ENCODE measurements at places on chromosomes 11 and 22. TPM values are rescaled to one million over a fixed set of nuclear protein-coding genes. Genes with fewer than 3 reads are reported as not detected.
A peak's percentile ranks its signal among the peaks of the same experiment; 100 is the strongest.

ZNF214 gene
- total RNA-seq = not detected

YPEL4 gene
- 11.8 TPM for total RNA-seq

ART5 gene
- total RNA-seq = not detected

HTR3A gene
- total RNA-seq = not detected

DKK3 gene
- total RNA-seq = 0.89 TPM

PITPNM1 gene
- total RNA-seq = 143 TPM

KCNJ4 gene
- total RNA-seq = not detected

ARHGAP42 gene
- total RNA-seq = not detected

LARGE1 gene
- 1.0 TPM for total RNA-seq

TMPRSS5 gene
- total RNA-seq = 0.64 TPM

DLG2 gene
- 2.7 TPM for total RNA-seq

MMP7 gene
- not detected for total RNA-seq

CNIH2 gene
- 1.8 TPM for total RNA-seq

- no peak overlapping the region for H3K4me3 ChIP-seq
- peak; percentile 42 for DNase-seq
- H3K27ac ChIP-seq = peak overlapping the region; percentile 94
- H3K36me3 ChIP-seq = peaks cover 77% of the 10 kb centered on the region
- peaks cover 100% of the 10 kb centered on the region for H3K4me1 ChIP-seq
- H3K27me3 ChIP-seq = no peaks in the 10 kb centered on the region
Measured at GRCh38 chr11:128467610-128468041, 119.7 kb downstream of the ETS1 start.

DNA sequence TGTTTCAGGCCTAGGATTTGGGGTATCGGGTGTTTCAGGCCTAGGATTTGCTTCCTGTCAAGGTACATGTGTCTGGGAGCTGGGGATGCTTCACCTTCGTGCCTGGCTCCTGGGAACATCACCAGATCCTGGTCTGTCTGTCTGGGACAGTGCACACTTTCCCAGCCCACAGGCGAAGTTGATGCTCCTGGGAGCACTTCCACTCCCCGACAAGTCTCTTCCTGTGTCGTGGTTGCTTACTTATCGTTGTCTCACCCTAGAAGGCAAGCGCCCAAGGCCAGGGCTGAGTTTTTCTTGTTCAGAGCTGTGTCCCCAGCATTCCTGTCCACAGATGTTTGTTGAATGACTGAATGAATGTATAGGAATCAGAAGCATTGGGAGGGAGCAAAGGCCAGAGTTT is 71.5 kb downstream of the LINC01488 start:
- no peak overlapping the region for H3K27ac ChIP-seq
- H3K4me3 ChIP-seq = no peak overlapping the region
- H3K36me3 ChIP-seq = no peaks in the 10 kb centered on the region
- peaks cover 10% of the 10 kb centered on the region for H3K4me1 ChIP-seq

DNA sequence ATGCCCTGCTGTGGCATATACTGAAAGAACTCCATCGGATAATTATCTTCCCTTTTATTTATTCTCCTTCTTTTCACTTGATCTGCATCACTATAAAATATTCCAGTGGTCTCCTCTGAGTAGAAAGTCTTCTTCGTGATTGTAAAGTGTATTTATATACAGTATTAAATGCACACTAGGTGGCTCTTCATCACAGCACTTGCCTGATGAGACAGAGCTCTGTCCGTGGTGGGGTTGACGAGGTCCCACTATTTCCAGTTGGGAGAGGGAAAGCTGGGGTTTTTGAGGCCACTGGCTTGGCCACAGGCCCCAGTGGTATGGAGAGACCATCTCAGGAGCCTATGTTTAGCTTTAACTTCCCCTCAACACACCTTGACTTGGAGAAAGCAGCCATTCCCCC is 31.6 kb upstream of the ZBTB16 start:
- H3K4me3 ChIP-seq = no peak overlapping the region
- no peaks in the 10 kb centered on the region for H3K27me3 ChIP-seq
- H3K4me1 ChIP-seq = peaks cover 5% of the 10 kb centered on the region
- no peak for DNase-seq
- no peak overlapping the region for H3K27ac ChIP-seq

GRCh38 chr11:64996710-64997380 is at the start of gene BATF2:
BATF2 (minus strand) TSS chr11:64996971; CDS start chr11:64996914, 57 bp downstream.
- DNase-seq = no peak
- H3K36me3 ChIP-seq = no peaks in the 10 kb centered on the region
- no peak within 1 kb of the TSS for H3K27ac ChIP-seq
- peaks cover 16% of the 10 kb centered on the region for H3K4me1 ChIP-seq

DNA sequence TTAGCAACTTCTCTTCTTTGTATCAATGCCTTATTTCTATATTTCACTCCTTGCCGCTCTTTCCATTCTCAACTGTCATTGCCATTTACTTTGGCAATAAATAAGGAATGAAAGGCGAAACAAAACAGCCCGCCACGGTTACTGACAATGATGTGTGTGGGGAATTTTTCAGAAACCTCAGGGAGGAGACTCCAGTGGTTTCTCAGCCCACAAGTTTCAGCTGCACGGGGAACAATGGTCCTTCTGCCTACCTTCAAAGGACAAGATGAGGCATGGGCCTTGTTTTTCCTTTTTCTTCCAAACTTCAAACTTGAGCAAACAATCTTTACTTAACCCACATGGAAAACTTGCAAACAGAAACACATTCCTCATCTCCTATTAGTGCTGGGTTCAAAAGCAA is 409.4 kb downstream of the METTL15 start:
- no peaks in the 10 kb centered on the region for H3K27me3 ChIP-seq
- H3K4me3 ChIP-seq = no peak overlapping the region
- no peaks in the 10 kb centered on the region for H3K4me1 ChIP-seq

GRCh38 chr11:17563961-17564686 is 17.1 kb downstream of the OTOG start:
- DNase-seq = no peak
- no peak overlapping the region for H3K27ac ChIP-seq
- H3K4me3 ChIP-seq = no peak overlapping the region
- no peaks in the 10 kb centered on the region for H3K4me1 ChIP-seq

GRCh38 chr11:131533998-131534397 is 163.6 kb downstream of the NTM start:
- H3K36me3 ChIP-seq = no peaks in the 10 kb centered on the region
- no peak overlapping the region for H3K4me3 ChIP-seq
- H3K4me1 ChIP-seq = no peaks in the 10 kb centered on the region
- DNase-seq = no peak
- no peak overlapping the region for H3K27ac ChIP-seq
- no peaks in the 10 kb centered on the region for H3K27me3 ChIP-seq

DNA sequence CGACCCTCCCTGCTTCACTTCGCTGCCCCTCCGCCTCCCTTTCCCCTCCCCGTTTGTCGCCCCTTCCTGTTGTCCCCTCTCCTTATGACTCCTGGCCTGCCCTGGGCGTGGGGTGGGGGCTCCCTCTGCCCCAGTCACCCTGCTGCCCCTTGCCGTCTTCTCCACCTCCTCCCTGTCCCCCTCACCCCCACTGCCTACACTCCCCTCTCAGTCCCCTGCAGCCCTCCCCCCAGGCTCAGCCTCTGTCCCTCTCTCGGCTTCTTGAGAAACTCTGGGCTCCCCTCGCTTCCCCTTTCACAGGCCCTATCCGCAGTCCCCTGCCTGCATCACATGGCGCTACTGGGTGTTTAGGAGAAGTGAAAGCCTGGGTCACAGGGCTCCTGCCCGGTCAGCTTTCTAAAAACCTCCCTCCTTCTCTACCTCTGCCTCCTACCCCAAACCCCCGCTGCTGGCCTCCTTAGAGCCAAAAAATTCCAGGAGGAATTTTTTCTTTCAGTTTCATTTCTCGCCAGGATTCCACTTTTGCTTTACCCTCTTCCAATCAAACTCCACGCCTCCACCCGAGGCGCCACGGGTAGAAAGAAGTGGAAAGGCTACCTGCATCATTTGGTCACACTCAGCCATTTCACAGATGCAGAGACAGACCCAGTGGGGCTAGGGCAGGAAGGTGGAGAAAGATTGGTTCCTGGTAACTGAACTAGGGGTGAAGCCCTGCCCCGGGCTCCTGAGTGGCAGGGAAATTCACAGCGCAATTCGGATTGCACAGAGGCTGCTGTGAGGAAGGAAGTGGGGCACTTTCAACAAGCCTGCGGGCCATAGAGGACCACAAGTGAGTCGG is at the start of gene SLC15A3:
Gene SLC15A3, minus strand, starts transcription at position 273 of the 838 bp plus-strand sequence. CDS start 625 bp downstream, outside the sequence.
- no peaks in the 10 kb centered on the region for H3K36me3 ChIP-seq
- no peak within 1 kb of the TSS for H3K27ac ChIP-seq

DNA sequence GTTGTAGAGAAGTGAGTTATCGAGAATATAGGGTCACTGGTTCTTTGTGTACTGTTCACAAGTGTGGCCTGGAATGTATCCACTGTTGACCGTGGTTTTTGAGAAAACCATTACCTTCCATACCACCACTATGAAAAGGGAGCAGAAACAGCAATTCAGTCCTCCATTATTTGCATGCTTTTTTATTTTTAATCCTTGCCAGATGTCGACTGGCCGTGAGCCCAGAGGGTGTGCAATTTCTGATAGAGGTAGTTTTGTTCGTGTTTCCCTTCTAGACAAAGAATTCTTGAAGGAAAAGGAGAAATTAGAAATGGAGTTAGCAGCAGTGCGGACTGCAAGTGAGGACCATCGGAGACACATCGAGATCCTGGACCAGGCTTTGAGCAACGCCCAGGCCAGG is 81.7 kb downstream of the AMOTL1 start:
- H3K4me3 ChIP-seq = no peak overlapping the region
- DNase-seq = no peak
- H3K27me3 ChIP-seq = no peaks in the 10 kb centered on the region
- no peaks in the 10 kb centered on the region for H3K4me1 ChIP-seq
- no peak overlapping the region for H3K27ac ChIP-seq
